ENCODE measurements at places on chromosomes 5 and 9.

DNA sequence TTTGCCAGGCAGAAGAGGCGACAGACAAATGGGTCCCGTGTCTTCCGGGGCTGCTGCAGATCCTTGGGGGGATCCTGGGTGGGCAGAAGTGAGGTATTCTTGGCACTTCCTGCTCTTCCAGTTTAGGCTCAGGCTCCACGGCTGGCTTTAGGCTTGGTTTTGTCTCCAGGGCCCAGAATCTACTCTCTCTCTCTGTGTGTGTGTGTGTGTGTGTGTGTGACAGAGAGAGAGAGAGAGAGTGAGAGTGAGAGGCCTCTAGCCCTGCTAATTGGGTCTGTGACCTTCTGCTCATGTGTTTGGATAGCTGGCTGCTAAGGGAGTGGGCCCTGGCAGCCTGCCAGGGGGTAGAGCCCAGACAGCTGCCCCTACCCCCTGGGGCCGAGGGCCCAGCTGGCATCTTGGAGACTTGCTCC is 39.3 kb downstream of the CRB2 start:
- no peak for DNase-seq

DNA sequence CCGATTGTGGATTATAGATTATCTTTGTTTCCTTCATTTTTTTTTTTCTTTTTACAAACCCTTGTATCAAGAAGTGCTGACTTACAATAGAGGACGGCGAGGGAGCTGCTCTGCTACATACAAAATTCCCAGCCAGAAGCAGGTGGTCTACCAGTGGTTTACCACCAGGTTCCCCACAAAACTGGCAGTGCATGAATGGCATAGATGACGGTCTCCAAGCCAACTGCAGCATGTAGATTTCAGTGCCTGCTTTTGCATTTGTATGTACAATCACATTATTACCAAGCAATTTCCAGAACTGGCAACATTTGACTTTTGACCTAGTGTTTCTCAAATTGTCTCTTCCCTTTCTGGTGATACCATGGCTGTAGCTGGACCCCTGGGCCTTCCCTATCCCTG is 84.0 kb downstream of the ACER2 start:
- DNase-seq = no peak

DNA sequence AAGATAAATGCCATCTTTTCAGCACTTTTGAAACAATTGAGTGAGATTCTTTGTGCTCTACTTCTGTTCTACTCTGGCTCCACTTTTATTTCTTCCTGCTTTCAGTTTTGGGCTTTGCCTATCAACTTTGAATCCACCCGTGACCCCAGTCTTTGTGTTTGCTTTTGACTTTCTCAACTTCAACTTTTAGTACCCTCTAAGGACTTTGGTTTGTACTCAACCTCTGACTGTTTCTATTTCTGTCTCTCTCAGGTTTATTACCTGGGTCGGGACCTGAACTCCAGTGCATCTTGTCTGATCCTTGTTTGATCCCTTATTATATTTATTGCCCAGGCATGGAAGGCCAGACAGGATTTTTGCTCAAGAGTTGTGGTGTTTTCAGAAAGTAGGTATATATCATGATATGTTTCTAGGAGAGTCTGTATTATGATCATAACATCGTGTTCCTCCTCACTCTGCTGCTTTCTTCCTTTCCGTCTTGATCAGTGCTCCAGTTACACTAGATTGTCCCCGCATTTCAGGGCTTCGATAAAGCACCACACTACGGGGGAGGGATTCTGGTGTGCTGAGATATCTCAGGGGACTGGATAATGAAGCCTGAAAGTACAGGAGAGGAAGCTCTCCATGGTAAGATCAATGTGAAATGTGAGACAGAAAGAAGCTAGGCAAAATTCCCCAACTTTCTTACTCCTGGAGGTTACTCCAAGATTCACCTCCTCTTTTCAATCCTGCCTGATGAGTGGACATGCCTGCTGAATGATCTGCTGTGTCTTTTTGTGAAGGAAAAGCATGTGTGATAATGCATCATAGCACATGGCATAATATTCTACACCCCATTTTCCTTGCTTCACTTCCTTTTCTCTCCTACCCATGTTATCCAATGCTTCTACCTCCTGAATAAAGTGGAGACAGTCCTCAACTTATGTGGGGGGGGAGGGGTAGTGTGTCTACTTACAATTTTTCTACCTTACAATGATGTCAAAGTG is 155.5 kb upstream of the GRIN3A start:
- DNase-seq = no peak

GRCh38 chr9:137436761-137437600 is 4.2 kb downstream of the ENTPD8 start:
- no peak for DNase-seq

DNA sequence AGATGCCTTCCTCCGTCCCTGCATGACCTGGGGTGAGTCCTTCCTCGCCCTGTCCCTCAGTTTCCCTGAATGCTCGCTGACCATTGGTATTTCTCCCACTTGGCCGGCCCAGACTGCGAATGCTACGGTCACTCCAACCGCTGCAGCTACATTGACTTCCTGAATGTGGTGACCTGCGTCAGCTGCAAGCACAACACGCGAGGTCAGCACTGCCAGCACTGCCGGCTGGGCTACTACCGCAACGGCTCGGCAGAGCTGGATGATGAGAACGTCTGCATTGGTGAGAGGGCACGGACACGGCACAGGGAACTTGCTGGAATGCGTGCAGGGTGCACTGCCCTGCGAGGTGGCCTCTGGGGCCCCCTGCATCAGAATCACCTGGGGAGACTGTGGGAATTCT is 77.1 kb downstream of the NTNG2 start:
- no peak for DNase-seq

DNA sequence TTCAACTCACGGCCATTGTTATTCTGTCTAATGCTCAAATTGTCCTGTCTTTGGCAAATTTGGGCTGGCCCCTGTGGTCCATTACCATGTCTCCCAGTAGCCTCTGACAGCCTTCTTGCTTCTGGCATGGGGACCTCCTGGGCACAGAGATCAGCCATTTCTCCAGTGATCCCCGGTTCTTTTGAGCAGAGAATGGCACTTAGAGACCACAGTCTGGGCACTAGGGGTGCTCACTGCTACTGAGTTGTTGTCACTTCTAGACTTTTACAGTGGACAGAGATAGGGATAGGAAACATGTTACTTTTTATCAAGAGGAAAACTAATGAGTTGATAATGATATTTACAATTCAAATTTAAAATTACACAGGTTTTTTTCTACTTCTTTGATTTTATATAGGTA is 47.6 kb upstream of the BARHL1 start:
- no peak for DNase-seq

DNA sequence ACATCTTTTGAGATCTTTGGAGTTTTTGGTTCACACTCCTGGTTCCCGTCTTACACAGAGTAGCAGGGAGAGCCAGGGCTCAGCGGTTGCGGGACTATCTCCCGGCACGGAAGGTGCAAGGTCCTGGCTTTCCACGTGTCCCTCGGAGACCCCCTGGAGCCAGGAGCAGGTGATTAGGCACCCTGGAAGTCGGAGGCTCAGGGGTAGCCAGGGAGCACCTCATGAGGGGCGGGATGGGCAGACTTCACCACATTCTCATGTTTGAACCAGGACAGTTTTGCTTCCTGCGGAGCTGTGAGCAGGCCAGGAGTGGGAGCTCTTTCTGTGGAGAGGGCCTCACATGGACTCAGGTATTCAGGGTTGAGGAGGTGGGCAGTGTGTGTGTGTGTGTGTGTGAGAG is 273.7 kb upstream of the IRX1 start:
- no peak for DNase-seq

DNA sequence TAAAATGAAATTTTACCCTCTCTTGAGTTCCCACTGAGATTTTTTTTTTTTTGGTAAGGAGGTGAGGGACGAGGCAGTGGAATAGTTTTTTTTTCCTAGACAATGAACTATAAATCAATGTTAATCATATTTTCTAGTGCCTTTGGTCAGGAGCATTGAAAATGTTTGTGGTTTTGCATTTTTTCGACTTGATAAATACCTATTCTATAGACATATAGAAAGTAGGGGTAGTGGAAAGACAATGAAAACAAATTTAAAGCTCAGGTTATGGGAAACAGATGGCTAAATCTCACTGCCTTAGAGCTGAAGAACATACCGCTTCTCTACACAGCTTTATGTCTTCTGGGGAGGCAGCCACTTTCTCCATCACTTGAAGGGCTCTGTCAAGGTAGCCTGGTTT is 94.3 kb downstream of the MRPS27 start:
- no peak for DNase-seq

GRCh38 chr5:83741571-83741970 is 20.9 kb upstream of the HAPLN1 start:
- DNase-seq = no peak

GRCh38 chr5:669111-669841 is 23.9 kb downstream of the TPPP start:
- peak; percentile 67 for DNase-seq

GRCh38 chr5:41218929-41219657 is 5.8 kb upstream of the C6 start:
- no peak for DNase-seq

- DNase-seq = no peak
These were observed 9.3 kb downstream of the TTC23L start for GRCh38 chr5:34848230-34848629.

- no peak for DNase-seq
These were observed 113.1 kb upstream of the IRX2 start for GRCh38 chr5:2864515-2865105.

- DNase-seq = no peak
These were observed 66.3 kb downstream of the RGMB start for GRCh38 chr5:98839469-98840383.

DNA sequence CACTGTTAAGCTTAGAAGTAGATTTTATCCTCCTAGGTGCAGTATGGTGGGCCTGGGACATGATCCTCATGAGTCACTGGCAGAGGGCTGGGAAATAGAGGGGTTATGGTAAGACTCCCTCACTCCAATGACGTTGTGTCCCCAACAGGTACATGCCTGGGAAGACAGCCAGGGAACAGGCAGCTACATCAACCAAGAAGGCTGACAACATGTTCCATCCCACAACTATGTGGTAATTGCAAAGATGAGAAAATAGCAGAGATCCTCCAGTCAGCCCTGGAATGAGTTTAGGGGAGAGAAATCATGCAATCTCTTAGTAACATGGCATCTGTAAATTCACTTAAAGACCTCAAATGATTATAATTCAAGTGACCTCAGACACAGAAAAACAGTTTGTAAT is 114.4 kb upstream of the LIFR start:
- no peak for DNase-seq

- DNase-seq = no peak
These were observed 9.4 kb upstream of the SLC12A2 start for GRCh38 chr5:128074171-128074570.

DNA sequence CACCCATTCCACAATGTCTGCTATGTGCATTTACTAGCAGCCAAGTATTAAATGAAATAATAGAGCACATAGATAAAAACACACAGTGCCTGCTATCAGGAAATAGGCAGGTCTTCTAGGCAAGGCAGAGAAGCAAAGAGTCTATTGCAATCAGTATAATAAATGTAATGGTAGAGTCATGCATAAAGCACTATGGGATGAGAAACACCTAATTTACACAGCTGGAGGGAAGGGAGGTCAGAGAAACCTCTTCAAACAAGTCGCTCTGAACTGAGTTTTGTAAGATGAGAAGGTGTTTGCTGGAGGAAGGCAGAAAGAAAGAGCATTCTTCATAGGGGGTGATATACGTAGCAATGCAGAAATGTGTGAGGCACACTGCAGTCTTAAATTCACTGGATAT is 341.0 kb upstream of the DMAC1 start:
- DNase-seq = no peak

DNA sequence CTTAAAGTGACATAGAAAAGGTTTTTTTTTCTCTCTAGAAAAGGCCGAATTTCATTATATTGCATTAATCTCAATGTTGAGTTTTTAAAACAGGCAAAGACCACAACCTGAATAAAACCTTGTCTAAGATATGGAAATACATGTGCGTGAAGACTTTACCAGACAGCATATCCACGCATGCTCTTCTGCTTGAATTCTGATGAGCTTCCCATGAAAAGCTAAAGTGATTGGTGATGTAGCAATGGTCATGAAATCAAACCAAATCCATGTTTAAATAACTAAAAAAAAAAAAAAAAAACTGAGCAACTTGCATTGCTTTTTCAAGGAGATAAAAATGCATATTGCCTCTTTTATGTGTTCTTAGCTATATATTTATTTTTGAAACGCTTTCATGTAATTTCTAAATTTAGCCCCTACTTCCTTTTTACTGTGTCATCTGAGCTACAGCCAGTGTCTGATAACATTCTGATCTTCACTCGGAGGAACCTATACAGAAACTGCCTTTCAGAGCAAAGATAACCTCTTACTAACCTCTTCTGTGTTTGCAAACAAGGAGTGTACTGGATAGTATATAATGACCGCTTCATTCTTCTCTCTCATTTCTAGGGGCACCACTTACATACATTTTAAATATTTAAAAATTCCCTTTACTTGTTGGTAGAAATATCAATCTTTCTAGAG is 179.1 kb upstream of the GNA14 start:
- DNase-seq = no peak
